ENCODE measurements at places on chromosomes 2 and 18. TPM values are rescaled to one million over a fixed set of nuclear protein-coding genes. Genes with fewer than 3 reads are reported as not detected.

GRCh38 chr2:54468673-54469072 is 12.5 kb downstream of the SPTBN1 start:
- no peak for DNase-seq

GRCh38 chr2:125330133-125330532 is 1305.0 kb downstream of the CNTNAP5 start:
- no peak for DNase-seq

GRCh38 chr2:52017646-52018235 is 985.8 kb upstream of the NRXN1 start:
- DNase-seq = no peak

DNA sequence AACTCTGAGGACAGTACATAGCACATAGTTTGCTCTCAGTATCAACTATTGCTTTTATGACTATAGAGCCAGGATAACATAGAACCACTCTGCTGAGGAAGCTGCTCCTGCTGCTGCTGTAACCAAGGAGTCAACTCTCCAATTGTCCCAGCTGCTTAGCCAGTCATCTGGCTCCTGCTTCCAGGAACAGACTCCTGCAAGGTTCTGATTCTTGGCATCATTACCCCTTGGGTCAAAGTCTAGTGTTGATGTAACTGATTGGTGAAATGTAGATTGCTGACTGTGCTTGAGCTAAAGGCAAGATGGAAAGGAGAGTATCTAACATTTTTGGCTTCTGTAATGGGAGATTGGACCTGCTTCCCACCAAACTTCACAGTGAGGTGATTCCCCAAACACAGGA is 261.9 kb upstream of the FSHR start:
- no peak for DNase-seq

The HRH4 gene
- total RNA-seq = not detected

DNA sequence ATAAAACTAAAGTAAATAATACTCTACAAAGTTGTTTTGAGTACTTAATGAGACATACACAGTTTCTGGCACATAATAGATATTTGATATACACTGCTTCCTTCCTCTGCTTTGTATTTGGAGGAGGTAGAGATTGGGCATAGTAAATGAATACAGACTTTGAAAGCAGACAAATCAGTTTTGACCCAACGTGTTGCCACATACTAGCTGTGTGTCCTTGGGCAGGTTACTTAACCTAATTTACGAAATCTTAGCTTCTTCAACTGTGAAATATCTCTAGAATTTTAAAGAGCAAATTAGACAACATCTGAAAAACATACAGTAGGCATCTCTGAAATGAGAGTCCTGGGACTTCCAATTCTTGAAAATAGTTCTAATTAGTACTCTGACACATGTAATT is 425.4 kb downstream of the TGIF1 start:
- no peak for DNase-seq

The HOXD1 gene
- total RNA-seq = 11.1 TPM

DNA sequence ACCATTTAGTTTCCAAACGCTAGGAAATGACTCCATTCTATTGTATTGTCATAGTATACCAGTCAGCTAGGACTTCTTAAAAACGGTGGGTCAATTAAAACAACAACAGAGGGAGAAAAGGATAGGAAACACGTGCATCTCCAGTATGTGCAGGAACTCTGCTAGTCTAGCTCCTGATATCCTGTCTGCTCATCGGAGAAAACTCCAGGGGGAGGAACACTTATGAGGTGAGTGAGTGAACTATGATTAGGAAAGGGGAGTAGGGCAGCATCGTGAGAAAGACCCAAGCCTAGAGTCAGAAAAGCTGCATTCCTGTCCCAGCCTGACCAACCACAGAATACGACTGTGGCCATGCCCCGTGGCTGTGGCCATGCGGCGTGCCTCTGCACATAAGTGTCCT is 34.2 kb downstream of the DTNB start:
- no peak for DNase-seq

All from ureter (tissue), 1 donor.